NCI-H2081 (cell line): ENCODE measurements at places on chromosomes 3 and 15.

- DNase-seq, result no peak
Observed at GRCh38 chr3:55531321-55531720, 44.2 kb upstream of the WNT5A start.

- DNase-seq, result no peak
Observed at GRCh38 chr3:56980243-56980642, 80.2 kb upstream of the SPATA12 start.

- no peak for DNase-seq
Observed at GRCh38 chr3:52432691-52433141, 12.2 kb downstream of the SEMA3G start.

DNA sequence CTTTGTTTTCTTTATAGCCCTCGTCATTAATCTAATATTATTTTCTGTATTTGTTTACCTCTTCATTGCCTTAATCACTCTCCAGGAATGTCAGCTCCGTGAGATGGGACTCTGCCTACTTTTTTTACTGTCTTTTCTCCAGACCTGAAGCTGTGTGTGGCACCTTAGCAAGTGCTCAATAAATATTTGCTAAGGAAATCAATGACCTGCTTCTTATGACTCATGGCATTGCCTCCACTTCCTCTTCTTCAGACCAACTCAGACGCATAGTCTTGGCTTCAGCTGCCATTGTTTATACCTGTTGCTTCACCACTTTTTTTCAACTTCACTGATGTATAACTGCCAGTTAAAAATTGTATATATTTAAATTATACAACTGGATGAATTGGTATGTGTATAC, 218.5 kb upstream of the CMC1 start:
- no peak for DNase-seq

DNA sequence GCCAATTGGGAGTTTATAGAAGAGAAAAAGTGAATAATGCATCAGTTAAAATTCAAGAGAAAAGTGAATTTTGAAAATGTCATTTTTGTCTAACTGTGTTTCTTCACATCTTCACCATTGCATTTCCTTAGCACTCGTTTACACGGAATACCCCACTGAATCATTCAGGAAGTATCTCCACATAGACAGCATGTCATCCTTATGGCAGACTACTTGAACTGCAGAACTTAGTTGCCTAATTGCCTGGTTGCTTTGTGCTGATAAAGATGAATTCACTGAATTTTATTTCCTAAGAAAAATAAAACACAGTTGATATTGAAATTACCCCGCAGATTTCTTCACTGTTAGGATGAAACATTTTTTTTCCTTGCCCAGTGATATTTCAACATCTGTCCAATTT, 627.1 kb downstream of the ROBO1 start:
- no peak for DNase-seq

GRCh38 chr3:36677331-36678007, 86.9 kb downstream of the DCLK3 start:
- no peak for DNase-seq

DNA sequence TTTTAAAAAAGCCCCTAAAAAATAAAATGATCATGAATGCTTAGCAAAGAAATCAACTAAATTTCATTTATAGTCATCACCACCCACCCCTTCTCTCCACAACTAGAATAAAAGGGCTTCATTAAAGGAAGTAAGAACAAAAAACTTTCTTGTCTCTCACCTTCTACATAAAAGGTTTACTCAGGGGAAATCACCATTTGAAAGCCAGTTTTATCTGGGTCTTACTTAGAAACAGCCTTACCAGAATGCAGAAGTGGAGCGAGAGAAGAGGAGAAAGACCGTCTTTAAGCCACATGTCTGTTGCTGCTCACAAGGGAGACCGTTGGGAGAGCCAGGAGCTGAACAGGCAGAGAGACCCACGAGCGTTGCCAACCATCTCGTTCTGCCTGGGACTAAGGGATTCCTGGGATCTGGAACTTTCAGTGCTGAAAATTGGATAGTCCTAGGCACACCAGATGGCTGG, 350.1 kb upstream of the PROK2 start:
- no peak for DNase-seq

DNA sequence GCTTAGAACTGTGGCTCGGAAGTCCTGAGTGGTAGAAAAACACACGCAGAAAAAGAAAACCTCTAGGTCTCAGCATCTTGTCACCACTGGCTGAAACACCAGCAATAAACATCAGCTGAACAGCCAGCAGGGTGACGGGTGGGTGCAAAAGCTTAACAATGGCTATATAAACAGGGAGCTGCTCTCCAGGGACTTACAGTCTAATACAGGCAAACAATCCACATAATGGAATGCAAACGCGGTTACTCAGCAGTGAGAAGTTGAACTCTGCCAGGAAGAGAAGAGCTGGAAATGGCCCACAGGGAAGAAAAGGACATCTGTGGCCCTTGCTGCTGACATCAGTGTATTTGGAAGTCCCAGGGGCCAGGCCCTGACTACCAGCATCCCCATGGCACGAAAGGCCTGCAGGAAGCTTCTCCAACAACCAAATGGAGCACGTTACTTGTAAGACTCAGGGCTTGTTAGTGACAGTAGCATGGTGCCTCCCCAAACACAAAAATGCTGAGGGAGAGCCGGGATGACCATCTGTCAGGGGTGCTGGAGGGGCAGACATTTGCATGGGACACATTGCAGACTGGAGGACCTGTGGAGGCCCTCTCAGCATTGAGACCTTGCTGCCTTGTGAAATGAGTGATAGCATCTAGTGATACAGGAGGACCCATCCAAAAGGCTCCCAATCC, 3.0 kb downstream of the HEG1 start:
- DNase-seq, result peak; percentile 33

GRCh38 chr3:81581966-81582599, 179.4 kb downstream of the GBE1 start:
- peak; percentile 13 for DNase-seq

GRCh38 chr3:15279671-15280402, 52.5 kb downstream of the SH3BP5 start:
- no peak for DNase-seq
